ENCODE measurements at places on chromosomes 11 and 22.

DNA sequence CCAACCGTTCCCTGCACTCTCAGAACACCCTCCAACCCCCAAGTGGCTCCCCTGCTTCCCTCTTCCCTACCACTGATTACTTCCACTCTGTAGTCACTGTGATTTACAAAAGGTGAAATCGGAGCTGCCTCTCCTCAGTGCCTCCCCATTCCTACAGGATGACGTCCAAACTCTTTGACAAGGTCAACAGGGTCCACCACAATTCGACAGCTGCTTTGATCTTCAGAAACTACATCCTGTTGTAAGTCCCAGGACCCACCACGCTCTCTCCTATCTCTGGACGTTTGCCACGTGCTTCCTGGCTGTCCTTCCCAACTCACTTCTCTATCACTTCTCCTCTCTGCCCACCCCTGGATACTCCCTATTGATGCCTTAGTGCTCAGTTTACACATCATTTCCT lies 85.0 kb upstream of the EIF3D start:
- no peak for DNase-seq

DNA sequence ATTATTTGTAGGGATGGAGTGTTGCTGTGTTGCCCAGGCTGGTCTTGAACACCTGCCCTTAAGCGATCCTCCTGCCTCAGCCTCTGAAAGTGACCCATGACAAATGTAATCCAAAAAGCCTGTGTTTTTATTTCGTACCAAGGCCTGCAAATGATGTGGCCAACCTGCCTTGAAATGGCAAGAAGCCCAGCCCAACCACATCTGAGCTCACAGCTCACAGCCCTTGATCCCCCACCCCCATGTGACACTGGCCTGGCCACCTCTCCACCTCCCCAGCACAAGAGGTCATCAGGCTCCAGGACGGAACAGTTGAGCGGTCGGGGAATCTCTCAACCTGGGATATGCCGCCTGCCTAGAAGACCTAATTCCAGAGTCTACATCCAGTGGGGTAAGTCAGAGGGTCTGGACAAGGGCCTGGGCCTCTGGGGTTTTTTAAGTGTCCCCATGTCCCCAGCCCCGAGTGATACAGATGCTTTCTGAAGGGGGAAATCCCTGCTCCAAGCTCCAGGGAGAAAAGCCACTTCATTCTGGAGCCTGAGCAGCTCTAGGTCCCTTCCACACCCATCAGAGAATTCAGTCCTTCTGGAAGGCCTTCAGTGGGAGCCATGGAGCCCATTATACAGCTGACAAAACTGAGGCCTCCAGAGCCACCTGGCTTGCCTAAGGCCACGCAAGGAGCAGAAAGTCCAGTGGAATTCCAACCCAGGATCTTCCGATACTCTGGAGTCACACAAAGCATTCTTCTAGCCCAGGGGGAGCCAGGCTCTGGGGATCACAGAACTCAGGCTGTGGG lies 70.7 kb downstream of the MN1 start:
- DNase-seq: no peak

DNA sequence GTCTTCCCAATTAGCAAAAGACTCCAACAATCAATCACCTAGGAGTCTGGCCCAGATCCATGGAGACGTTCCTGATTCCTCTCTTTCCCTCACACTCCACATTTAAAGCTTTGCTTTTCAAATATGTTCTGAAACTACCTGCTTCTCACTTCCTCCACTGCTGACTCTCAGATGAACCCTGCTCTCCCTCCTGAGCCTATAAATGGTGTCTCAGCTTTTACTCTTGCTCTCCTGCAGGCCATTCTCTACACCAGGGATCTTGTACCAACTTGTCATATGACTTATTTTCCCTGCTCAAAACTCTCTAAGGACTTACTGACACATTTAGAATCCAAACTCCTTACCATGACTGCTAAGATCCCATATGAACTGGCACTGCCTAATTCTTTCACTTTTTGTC lies 138.4 kb upstream of the DDI1 start:
- no peak for DNase-seq

DNA sequence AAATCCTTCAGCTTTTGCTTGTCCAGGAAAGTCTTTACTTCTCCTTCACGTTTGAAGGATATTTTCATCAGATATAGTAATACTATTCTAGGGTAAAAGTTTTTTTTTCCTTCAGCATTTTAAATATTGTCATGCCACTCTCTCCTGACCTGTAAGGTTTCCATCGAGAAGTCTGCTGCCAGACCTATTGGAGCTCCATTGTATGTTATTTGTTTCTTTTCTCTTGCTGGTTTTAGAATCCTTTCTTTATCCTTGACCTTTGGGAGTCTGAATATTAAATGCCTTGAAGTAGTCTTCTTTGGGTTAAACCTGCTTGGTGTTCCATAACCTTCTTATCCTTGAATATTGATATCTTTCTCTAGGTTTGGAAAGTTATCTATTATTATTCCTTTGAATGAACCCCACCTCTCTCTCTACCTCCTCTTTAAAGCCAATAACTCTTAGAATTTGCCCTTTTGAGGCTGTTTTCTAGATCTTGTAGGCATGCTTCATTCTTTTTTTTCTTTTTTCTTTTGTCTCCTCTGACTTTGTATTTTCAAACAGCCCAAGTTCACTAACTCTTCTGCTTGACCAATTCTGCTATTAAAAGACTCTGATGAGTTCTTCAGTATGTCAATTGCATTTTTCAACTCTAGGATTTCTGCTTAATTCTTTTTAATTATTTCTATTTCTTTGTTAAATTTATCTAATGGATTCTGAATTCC lies 12.0 kb upstream of the WEE1 start:
- no peak for DNase-seq

GRCh38 chr11:6061475-6061874 lies 30.9 kb upstream of the OR56A1 start:
- DNase-seq: no peak

DNA sequence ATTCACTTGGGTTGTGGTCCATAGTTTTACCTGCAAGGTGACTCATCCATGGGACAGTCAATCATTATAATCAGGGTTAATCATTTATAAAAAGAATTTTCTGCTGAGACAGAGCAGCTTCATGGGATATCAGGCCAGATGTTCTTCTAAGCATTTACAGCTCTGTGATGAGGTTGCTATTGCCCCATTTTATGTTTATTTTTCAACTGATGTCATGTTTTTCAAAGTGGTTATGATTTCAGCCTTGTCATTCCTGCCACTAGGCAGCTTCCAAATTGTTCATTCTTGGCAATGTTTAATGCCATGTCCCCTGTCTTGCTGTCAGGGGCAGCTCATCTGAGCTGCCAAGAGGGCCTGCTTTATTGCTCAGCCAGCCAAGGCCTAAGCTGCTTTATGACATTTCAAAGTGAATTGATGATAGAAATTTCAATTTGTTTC lies 35.9 kb upstream of the ZBED5 start:
- peak; percentile 89 for DNase-seq

- no peak for DNase-seq
Measured at GRCh38 chr11:82796998-82797961, 63.6 kb upstream of the FAM181B start.

- DNase-seq: no peak
Measured at GRCh38 chr22:35510481-35510934, 30.1 kb upstream of the RASD2 start.

DNA sequence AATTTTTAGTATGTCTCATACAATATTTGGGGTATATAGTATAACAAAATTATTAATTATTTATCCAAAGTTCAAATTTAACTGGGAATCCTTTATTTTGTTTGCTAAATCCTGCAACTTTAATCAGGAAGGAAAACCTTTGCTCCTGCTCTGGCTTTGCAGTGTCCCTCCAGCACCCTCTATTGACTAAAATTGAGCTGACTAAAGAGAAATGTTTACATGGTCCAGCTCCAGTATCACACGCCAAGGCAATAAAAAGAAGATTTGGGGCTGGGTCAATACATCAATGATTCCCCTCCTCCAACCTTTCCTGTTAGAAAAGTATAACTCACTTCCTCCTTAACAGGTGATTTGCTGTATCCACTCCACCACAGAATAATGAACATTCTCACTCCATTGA lies 153.0 kb upstream of the LRRC4C start:
- DNase-seq: peak; percentile 36
